ENCODE measurements at places on chromosomes 12 and 14.

DNA sequence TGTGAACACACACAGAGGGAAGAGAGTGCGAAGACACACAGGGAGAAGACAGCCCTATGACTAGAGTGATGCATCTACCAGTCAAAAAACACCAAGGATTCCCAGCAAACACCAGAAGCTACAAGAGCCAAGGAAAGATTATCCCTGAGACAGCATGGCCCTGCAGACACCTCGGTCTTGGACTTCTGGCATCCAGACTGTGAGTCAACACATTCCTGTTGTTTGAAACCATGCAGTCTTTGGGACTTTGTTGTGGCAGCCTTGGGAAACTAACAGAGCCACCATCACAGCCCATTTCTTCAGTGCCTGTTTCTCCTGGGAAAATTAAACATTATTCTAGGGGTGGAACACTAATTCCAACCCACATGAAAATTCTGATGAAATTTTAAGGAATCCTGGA lies 220.6 kb downstream of the GXYLT1 start:
- DNase-seq, result no peak

- DNase-seq, result no peak
Observed at GRCh38 chr12:45093051-45093450, 42.2 kb upstream of the DBX2 start.

- no peak for DNase-seq
Observed at GRCh38 chr12:121937654-121938053, 19.3 kb downstream of the CFAP251 start.

- DNase-seq, result no peak
Observed at GRCh38 chr12:116667752-116668151, 70.1 kb downstream of the SPRING1 start.
